ENCODE measurements at places on chromosomes 5 and 9. TPM values are rescaled to one million over a fixed set of nuclear protein-coding genes. Genes with fewer than 3 reads are reported as not detected.

DNA sequence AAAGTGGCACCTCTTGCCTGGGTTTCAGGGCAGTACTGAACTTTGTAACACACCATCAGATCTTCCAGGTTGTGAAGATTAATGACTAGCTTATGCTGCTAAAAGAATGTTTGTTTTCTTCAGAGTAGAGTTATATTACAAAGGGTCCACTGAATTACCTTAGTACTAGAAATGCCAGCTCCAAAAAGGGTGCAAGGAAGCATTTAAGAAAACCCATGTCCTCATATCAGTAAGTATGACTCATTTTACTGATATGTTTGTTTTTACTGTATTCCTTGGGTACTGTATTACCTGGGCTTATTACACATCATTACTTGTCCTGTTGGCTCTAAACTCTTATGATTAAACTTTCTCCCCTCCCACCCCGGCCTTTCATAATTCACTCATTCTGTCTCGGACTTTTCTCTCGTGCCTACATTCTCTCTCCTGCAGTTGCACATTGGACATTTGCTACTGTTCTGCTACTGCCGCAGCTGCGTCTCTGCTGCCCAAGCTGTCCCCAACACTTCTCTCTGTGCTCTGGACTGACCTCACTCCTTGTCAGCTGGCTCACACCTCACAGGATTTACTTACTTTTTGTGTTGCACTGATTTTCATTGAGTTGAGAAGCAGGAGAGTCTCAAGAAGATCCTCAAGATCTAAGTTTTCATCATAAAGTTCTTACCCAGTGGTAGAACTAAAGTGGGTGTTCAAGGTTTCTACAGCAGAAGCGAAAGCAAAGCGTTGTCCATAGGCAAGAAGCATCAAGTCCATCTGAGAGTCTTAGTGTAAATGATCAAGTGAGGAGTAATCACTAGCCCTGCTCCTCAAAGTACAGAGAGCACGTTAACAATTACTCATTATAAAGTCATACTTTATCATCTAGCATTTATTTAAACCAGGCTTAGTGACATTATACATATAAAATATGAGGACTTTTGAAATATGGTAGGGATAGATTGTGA is 53.2 kb upstream of the C9orf72 start:
- no peaks in the 10 kb centered on the region for H3K4me1 ChIP-seq
- peaks cover 5% of the 10 kb centered on the region for H3K27me3 ChIP-seq
- no peaks in the 10 kb centered on the region for H3K36me3 ChIP-seq
- H3K27ac ChIP-seq, result no peak overlapping the region
- H3K4me3 ChIP-seq, result no peak overlapping the region
- no peak for DNase-seq

DNA sequence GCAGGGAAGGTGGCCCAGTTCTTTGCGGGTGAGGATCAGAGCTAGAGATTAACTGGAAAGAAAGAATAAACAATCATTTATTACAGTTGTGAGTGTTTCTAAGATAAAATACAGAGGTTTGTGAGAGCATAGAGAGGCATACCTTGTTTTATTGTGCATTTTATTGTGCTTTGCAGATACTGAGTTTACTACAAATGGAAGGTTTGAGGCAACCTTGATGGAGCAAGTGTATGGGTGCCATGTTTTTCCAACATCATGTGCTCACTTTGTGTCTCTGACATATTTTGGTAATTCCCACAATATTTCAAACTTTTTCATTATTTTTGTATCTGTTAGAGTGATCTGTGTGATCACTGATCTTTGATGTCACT is 715 bp upstream of the C5orf34 start:
- H3K4me1 ChIP-seq, result peaks cover 28% of the 10 kb centered on the region
- DNase-seq, result no peak
- H3K36me3 ChIP-seq, result peaks cover 16% of the 10 kb centered on the region

- no peak overlapping the region for H3K4me3 ChIP-seq
- H3K27ac ChIP-seq, result peak overlapping the region; percentile 18
- no peaks in the 10 kb centered on the region for H3K27me3 ChIP-seq
- peak; percentile 19 for DNase-seq
Observed at GRCh38 chr5:157162919-157163510, 3.0 kb downstream of the GARIN3 start.

- H3K4me1 ChIP-seq, result peaks cover 78% of the 10 kb centered on the region
- peaks cover 17% of the 10 kb centered on the region for H3K36me3 ChIP-seq
- H3K27me3 ChIP-seq, result peaks cover 4% of the 10 kb centered on the region
- no peak for DNase-seq
- peak overlapping the region; percentile 70 for H3K27ac ChIP-seq
Observed at GRCh38 chr5:177474846-177475562, 1.6 kb upstream of the DBN1 start.

The IFNA2 gene
- total RNA-seq, result not detected

DNA sequence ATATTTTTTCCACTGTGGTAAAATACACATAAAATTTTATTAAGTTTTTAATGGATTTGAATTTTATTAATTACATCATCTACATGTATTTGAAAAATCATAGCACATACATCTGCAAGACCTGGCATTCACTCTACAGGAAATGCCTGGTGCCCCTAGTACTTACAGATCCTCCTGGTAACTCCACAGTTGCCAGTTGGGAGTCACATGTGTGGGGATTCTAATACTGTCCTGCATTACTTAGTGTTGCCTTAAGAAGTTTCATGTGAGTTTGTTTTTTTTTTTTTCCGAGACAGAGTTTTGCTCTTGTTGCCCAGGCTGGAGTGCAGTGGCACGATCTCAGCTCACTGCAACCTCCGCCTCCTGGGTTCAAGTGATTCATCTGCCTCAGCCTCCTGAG is 18.1 kb downstream of the KDM3B start:
- H3K4me1 ChIP-seq, result peaks cover 5% of the 10 kb centered on the region
- no peak overlapping the region for H3K27ac ChIP-seq
- no peak for DNase-seq
- H3K4me3 ChIP-seq, result no peak overlapping the region

GRCh38 chr5:141875795-141876627 is 2.2 kb downstream of the PCDH1 start:
- peaks cover 74% of the 10 kb centered on the region for H3K27me3 ChIP-seq
- peaks cover 20% of the 10 kb centered on the region for H3K4me1 ChIP-seq
- H3K36me3 ChIP-seq, result no peaks in the 10 kb centered on the region

The MLANA gene
- not detected for total RNA-seq

GRCh38 chr9:132048201-132048600 is 31.5 kb downstream of the MED27 start:
- H3K27me3 ChIP-seq, result no peaks in the 10 kb centered on the region
- no peak overlapping the region for H3K4me3 ChIP-seq
- DNase-seq, result no peak
- H3K27ac ChIP-seq, result no peak overlapping the region

GRCh38 chr5:14322437-14323187 is 179.5 kb downstream of the TRIO start:
- H3K4me1 ChIP-seq, result no peaks in the 10 kb centered on the region
- DNase-seq, result no peak
- H3K27ac ChIP-seq, result no peak overlapping the region
- no peak overlapping the region for H3K4me3 ChIP-seq
- H3K36me3 ChIP-seq, result no peaks in the 10 kb centered on the region
- H3K27me3 ChIP-seq, result no peaks in the 10 kb centered on the region

GRCh38 chr5:41822036-41822435 is 48.2 kb downstream of the OXCT1 start:
- H3K36me3 ChIP-seq, result peaks cover 38% of the 10 kb centered on the region
- no peaks in the 10 kb centered on the region for H3K4me1 ChIP-seq
- DNase-seq, result no peak
- H3K27ac ChIP-seq, result no peak overlapping the region
- no peaks in the 10 kb centered on the region for H3K27me3 ChIP-seq

DNA sequence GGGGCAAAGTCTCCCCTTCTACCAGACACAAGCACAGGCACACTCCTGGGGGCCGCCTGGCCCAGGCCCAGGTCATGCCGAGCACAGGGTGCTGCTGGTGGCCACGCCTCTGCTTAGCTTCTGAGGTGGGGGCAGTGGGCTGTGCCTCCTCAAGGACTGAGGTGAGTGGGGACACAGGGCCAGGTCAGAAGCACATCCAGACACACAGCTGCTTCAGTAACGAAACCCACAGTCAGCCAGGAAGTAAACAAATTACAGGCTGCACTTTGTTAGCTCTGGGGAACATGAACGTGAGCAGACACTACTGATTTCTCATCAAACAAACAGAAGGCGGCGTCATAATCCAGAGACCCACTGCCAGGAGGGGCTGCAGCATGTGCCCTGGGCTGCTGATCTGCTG is 192.4 kb downstream of the HSPA4 start:
- DNase-seq, result no peak
- H3K27me3 ChIP-seq, result no peaks in the 10 kb centered on the region
- no peak overlapping the region for H3K4me3 ChIP-seq
- H3K4me1 ChIP-seq, result peaks cover 14% of the 10 kb centered on the region

- no peak overlapping the region for H3K4me3 ChIP-seq
- DNase-seq, result no peak
- H3K27ac ChIP-seq, result no peak overlapping the region
- peaks cover 6% of the 10 kb centered on the region for H3K27me3 ChIP-seq
- no peaks in the 10 kb centered on the region for H3K36me3 ChIP-seq
- no peaks in the 10 kb centered on the region for H3K4me1 ChIP-seq
Observed at GRCh38 chr9:3856592-3856991, 330.8 kb upstream of the RFX3 start.

DNA sequence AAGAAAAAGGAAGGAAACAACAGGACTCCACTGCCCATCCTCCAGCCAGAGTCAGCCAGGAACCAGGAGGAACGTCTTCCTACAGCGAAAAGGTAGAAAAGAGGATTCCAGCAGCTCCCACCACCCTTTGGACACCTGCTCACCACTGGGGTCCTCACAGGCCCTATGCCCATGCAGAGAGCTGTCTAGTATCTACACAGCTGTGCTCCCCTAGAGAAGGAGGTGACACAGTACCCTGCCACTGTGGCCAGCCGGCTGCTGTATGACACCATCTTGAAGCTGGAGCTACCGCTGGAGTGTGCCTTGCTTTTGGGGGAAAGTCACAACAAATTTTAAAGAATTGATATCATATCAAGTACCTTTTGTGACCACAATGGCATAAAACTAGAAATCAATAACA is 92.6 kb downstream of the GTF3C4 start:
- H3K27me3 ChIP-seq, result peaks cover 29% of the 10 kb centered on the region
- no peaks in the 10 kb centered on the region for H3K36me3 ChIP-seq
- no peaks in the 10 kb centered on the region for H3K4me1 ChIP-seq
- H3K4me3 ChIP-seq, result no peak overlapping the region

DNA sequence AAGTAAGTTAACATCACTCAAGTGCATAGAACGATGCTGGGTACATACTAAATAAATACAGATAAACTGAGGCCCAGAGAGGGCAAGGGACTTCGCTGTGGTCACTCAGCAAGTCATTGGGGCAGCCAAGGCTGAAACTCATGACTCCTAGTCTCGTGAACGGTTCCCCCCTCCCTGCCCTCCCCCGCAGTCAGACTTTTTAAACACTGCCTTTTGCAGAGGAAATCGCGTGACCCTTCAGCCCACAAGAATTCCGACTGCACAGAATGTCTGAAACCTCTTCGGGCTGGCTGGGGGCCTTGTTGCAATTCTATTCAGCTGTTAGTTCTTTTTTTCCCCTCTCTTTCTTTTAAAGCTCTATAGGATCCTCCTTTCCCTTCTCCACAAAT is 28.1 kb downstream of the NEK6 start:
- DNase-seq, result peak; percentile 76
- H3K4me3 ChIP-seq, result peak overlapping the region; percentile 71
- peak overlapping the region; percentile 92 for H3K27ac ChIP-seq

DNA sequence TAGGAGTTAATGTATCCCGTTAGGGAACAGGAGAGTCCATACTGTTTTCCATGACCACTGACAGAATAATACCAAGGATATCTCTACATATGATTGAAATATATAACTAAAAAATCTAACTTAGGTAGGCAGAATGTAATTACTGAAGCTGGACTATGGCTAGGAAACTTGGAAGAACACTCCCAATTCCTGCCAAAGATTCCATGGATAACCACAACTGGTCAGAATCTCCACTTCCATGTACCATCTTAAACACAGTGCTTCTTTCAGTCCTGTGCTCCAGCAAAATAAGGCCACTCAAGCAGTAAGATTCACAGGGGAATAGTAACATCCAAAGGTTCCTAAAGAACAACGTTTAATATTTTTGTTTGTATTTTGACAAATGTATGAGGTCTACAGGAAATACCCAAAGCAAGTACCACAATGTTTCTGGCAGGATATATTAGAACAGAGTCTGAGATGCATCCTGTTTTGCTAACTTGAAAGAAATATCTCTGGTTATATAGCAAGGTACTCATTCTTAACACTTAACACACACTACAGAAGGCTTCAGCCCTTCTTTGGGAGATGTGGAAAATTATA is 295.0 kb downstream of the ADAMTS6 start:
- DNase-seq, result no peak
- H3K27me3 ChIP-seq, result no peaks in the 10 kb centered on the region
- H3K4me1 ChIP-seq, result peaks cover 6% of the 10 kb centered on the region
- no peaks in the 10 kb centered on the region for H3K36me3 ChIP-seq
- H3K27ac ChIP-seq, result no peak overlapping the region

DNA sequence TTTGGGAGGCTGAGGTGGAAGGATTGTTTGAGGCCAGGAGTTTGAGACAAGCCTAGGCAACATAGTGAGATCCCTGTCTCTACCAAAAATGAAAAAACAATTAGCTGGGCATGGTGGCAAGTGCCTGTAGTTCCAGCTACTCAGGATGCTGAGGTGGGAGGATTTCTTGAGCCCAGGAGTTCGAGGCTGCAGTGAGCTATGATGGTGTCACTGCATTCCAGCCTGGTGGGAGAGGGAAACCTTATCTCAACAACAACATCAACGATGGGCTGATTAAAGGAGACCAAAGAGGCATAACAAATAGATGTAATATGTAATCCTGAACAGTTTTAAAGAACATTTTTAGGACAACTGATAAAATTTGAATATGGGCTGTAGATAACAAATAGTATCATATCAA is 34.2 kb upstream of the PANK3 start:
- no peak overlapping the region for H3K4me3 ChIP-seq
- no peak for DNase-seq
- peak overlapping the region; percentile 61 for H3K27ac ChIP-seq
- no peaks in the 10 kb centered on the region for H3K36me3 ChIP-seq

DNA sequence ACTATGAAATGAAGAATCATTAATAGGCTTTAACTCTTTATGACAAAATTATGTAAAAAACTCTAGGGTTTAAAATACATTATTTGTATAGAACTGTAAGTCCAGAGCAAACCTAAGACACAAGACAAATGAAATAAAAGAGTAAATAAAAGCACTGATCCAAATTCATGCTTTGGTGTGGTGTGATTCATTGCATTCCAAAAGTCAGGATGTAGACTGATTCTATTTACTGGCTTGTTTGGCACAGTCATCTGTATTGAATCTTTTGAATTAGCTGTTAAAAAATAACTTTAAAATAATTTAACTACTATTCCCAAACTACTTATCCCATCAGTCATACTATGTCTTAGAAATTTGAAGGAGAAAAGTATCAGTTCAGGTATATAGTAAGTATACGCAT is 31.1 kb downstream of the IL4 start:
- H3K27ac ChIP-seq, result peak overlapping the region; percentile 73
- peaks cover 34% of the 10 kb centered on the region for H3K4me1 ChIP-seq
- H3K27me3 ChIP-seq, result no peaks in the 10 kb centered on the region
- DNase-seq, result no peak

Measured in activated CD8-positive, alpha-beta T cell treated with anti-CD3 and anti-CD28 coated beads, Interleukin-2, amount 10 ng/mL, durations not matched to agents 7 days and 5 days (primary cell).